ENCODE measurements at places on chromosomes 6 and 20.

DNA sequence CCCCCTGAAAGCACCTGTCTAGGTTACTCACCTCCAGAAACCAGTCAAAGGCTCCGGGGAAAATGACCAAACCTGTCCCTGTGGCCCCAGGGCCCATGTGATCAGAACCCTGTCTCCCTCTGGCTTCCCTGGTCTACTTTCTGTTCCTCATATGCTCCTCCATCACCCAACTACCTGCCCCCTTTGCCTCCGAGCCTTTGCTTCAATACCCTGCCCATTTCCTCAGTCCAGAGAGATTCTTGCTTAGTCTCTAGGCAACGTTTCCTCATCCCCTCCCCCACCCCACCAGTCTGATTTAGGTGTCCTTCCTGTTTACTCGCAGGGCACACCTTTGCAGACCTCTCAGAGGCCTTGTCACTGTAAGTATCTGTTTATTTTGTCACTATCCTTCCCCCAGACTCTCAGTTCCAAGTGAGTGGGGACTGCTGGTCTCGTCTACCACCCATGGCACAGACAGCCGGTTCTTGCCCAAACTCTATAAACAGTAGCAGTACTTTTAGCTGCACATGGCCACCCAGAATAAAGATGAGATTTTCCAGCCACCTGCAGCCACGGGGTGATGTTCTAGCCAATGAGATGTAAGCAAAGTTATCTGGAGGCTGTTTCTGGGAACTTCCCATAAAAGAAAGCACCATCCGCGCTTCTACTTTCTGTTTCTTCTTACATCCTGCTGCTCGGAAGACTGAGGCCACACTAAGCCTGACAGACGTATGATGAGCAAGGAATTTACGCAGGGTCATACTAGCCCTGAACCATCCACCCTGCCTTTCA, 13.3 kb downstream of the ELOVL5 start:
- DNase-seq: peak; percentile 48

DNA sequence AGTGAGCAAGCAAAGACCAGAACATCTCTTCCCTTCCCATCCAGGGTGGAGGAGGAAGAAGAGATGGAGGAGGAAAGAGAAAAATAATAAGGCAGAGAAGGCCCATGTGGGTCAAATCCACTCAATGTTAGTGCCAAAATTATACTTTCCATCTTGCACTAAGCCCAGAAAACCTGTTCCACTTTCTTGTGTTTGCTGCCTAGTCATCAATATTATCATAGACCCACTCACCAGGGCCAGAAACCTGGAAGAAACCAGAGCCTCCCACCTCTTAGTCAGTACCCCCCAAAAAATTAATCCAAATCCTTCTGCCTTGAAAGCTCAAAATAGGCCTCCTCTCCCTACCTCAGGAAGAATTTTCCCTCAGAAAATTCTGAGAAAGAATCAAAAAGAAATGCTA, 171.1 kb downstream of the SOD2 start:
- no peak for DNase-seq

DNA sequence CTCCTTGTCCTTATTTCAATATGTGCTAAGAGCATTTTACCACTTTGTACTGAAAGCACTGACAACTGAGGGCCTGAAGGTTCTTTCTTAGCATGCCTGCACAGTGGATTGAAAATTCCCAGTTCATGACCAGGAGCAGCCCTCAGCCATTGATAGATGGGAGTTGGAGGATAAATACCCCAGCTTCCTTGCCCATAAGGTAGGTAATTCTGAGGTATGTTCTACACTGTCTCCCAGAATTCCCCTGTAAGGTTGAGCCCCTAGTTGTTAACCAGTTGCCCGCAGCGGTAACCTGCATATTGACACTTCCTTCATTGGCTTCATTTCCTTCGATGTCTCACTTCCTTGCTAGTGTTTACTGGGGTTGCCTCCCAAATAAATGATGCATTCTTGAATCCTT, 162.0 kb downstream of the CDC5L start:
- no peak for DNase-seq

DNA sequence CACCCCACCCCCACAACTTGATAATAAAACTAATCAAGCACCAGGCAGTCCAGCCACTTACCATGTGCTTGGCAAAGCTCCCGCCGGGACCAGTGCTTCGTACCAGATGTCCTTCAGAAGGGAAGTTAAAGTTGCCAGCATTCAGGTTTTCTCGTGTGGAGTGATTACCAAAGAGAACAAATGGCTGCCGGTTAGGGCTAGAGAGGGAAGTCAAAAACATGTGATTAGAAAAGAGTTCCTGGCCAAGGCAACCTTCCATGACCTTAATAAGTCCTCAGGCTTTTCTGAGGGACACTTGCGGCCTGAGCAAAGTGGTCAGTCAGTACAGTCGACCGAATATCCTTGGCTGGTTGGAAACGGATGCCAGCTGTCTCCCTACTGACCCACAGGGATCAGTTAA, 67.0 kb downstream of the DNAAF9 start:
- DNase-seq: no peak

GRCh38 chr6:131787079-131787478, 20.7 kb upstream of the ENPP1 start:
- no peak for DNase-seq

DNA sequence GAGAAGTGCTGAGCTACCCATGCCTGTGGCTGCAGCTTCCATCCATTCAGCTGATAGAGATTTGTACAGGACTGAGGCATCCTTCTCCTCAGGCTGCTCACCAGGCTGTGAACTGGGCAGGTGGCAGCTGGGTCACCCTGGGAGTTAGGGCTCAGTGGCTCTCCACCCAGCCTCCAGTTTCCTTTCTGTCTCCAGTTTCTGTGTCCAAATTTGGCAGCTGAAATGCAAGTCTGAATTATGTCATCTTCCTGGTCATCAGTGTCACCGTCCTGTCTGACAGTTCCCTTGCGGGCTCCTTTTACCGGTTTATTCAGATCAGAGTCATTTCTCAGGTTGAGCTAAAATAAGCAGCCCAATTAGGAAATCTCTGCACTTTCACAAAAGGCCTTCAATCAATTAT, 93.3 kb downstream of the EDN1 start:
- peak; percentile 46 for DNase-seq

- no peak for DNase-seq
Measured at GRCh38 chr6:168609914-168610490, 169.0 kb downstream of the SMOC2 start.

DNA sequence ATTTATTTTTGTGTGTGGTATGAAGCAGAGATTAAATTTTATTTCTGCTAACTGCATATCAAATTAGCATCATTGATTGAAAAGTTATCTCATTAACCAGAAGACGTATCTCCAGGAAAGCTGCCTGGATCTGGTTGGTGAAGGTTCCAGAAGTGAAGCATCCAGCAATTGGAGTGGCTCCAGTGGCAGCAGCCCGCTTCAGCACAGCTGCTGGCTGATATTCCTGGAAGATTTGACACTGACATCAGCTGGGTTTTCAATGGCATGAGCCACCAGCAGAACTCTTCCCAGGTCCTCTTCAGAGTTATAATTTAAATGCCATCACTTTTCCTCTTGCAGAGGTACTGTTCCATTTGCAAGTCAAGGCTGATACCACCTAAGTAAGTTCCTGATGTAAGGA, 363.5 kb downstream of the BCKDHB start:
- no peak for DNase-seq

DNA sequence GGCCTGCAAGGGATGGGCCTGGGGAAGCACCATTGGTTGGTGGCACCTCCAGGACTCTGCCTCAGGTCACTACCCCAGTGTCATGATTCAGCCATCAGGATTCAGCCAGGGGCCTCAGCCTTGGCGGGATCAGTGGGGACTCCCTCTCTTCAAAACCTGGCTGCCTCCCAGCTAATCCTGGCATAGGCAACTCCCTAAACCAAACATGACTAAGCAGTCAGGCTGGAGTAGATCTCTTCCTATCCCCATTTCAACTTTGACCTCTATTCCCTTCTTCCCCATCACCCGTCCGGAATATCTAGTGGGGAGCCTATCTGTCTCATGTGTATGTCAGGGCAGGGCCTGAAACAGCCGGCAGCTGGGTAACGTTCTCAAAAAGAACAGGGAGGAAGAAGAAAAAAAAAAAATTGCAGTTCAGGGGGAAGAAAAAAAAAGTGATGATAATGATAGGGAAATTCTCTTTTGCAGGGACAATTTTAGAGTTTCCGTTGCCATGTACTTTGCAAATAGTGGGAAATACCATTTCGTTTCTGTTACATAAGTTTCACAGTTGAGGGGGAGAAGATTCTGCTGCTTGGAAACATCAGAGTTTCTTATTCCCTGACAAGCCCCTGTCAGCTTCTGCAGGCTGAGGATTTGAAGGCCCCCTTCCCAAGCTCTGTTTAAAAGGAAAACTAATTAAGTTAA, 4.1 kb upstream of the PREX1 start:
- no peak for DNase-seq

DNA sequence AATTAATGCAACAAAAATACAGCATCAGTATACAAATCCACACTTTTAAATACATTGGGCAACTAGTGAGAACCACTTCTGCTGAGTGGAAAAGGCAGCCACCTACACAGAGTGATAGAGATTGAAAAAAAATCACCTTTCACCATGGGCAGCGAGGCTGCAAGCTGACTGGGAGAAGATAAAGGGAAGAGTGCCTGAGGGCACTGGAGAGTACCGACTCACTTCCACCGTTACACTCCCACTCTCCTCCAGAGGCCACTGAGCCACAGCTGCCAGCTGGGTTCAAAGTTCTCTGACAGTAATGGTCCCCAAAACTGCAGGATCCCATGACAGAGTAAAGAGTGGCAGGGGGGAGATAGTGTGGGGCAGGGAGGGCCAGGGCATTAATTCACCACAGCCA, 24.1 kb downstream of the PXT1 start:
- DNase-seq: no peak

DNA sequence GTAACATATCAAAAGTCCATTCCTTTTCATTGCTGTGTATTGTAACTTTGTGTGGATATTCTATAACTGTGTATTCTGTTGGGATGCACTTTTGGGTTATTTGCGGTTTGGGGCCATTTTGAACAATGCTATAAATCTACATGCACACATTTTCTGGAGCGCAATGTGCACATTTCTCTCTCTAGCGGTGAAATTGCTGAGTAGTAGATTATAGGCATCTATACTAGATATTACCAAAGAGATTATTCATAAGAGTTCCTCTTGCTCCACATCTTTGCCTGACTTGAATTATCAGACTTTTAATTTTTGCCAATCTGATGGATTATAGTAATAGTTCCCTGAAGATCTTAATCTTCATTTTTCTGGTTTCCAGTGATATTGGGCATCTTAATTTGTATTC, 18.3 kb upstream of the FRK start:
- DNase-seq: no peak

- no peak for DNase-seq
Measured at GRCh38 chr6:156613996-156614395, 163.2 kb upstream of the ARID1B start.

DNA sequence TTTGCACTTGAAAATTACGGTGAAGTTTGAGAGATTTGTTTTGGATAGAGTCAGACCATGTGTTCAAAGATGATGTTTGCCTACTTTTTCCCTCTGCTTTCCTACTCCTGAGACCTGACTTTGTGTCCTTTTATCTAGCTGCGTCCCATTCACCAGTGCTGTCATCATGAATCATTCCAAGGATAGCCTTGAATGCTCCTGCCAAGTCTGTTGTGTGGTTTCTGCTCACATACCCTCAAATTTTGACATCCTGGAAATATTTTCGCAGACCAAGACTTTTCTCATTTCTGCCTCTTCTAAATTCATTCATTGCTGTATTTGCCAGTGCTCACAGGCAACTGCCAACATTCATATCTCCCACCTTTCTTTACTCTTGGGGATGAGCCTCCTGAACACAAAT, 175.9 kb upstream of the SCGN start:
- no peak for DNase-seq

DNA sequence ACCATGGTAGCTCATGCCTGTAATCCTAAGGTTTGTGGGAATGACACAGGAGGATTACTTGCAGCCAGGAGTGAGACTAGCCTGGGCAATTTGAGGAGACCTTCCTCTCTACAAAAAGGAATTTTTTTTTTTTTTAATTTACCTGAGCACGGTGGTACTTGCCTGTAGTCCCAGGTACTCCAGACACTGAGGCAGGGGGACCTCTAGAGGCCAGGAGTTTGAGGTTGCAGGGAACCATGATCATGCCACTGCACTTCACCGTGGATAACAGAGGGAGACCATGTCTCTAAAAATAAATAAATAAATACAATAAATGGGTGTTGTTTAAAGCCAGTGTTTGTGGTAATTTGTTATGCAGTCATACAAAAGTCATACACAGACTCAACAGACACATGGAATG, 2.4 kb upstream of the HLA-F start:
- DNase-seq: no peak

DNA sequence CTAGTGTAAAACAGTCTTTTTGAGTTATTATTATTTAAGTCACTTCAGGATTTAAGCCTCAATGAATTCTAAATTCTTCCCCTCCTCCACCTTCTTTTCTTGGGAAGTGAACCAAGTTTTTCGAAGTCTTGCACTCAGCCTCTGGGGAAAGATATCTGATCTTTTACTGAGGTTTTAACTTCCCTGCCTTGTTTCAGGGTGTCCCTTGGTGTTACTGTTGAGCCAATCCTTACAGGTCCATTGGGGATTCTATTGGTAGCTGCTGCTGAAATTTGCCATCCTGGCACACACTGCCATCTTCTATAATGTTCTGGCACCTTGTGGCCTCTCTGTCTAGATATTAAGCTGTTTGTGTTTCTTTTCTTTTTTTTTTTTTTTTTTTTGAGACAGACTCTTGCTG, 31.7 kb downstream of the BEND6 start:
- DNase-seq: no peak

GRCh38 chr20:300345-300990, 3.1 kb downstream of the ZCCHC3 start:
- DNase-seq: no peak
